ENCODE measurements at places on chromosomes 5 and 9.
A peak's percentile ranks its signal among the peaks of the same experiment; 100 is the strongest.

DNA sequence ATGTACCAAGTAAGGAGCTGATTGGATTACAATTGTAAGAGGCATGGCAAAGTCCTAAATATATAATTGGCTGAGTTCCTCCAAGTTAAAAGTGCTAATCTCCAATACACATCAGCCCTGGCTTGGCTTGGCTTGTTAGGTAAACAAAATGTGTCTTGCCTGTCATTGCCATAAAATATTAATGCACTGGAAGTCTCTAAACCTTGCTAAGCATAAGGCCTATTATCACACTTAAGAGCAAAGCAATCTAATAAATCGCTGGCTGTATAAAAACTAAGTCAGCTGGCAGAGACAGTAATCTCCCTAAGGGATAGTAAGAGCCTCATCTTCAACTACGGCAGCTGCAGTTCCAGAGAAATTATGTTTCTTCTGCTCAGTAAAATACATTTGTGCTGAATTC lies 418.6 kb upstream of the GRAMD2B start:
- no peak for DNase-seq

DNA sequence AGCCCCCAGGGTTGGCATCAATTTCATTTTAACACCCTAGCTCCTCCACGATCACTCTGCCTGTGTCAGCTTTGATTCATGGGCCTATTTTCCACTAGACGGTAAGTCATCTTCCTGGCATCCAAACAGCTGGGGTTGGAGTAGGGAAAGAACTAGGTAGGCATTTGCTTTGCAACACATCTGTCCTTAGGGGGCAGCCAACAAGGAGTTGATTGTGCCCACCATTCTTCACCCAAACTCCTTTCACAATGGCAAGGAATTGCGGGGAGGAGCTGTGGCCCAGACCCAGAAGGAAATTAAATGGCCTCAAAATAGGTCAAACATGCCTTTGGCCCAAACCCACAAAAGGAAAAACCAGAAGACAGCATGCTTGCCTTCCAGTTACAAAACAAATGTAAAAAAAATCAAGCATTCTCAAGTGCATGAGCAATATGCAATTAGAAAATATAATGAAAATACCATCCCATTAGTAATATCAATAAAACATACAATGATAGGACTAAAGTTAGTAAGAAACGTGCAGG lies 71.8 kb downstream of the NRG2 start:
- no peak for DNase-seq

GRCh38 chr5:149646564-149646963 lies 65.3 kb downstream of the ARHGEF37 start:
- no peak for DNase-seq

DNA sequence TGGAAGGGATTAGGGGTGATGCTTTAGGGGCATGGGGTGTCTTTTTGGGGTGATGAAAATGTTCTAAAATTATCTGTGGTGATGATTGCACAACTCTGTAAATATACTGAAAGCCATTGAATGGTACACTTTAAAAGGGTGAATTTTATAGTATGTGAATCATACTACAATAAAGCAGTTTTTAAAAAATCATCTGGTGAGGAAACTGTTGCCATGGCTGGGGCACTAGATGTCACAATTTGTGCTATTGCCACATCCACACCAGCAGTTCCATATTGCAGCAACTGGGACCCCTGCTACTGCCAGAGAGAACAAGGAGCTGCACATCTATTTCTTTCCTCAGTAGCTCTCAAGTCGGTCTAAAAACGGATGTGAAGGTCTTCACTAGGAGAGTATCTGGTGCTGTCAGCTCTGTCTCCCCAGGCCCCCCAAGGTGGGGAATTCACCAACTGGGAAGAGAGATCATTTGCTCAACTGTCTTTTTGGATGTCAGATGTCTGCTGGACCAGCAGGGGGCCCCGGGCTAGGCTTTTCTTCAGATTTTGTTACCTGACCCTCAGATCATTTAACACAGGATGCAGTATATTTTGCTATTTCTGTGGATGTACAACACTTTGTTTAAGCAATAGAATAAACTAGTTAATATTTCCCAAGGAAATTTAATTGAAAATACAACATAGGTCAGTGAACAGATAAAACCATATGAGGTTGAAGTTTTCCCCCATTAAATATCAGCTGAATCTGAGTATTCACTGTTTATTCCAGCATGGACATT lies 13.2 kb downstream of the CMYA5 start:
- DNase-seq = no peak

DNA sequence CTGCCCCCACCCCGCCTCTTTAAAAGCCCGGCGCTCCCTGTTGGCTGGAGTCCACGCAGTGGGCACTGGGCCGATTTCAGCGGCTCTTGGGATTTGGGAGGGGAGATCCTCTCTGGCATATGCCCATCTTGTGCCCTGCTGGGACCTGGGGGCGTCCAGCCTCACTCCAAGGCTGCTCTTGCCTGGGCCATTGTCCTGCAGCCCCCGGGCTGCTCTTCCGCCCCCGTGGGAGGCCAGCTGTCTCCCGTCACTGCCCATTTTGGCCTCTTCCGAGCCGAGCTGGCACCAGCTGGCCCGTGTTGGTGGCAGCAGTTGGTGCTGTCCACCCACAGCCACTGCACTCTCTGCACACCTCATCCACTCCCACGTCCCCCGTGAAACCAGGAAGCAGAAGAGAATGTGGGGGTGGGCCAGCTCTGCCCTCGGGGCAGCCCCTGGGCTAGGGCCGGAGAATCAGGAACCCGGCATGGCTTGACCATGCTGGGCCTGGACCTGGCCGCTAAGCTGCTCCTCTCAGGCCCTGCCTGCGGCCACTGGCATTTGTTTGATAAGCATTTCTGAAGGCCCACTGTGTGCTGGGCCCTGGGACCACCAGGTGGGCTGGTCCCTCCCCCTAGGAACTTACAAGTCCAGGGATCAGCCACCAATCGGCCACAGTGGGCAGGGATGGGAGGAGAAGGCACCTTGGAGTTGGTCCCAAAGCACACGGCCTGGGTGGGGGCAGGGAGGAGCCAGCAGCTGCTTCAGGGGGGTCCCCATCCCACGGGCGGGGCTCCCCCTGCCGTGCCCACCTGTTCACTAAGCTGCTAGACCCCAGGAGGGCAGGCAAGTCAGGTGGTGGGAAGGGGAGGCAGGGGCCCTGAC lies 2.2 kb downstream of the C8G start:
- DNase-seq = peak; percentile 16

GRCh38 chr9:137711678-137712105 lies 92.9 kb downstream of the EHMT1 start:
- no peak for DNase-seq

GRCh38 chr5:61881821-61882487 lies 424.1 kb upstream of the KIF2A start:
- no peak for DNase-seq

DNA sequence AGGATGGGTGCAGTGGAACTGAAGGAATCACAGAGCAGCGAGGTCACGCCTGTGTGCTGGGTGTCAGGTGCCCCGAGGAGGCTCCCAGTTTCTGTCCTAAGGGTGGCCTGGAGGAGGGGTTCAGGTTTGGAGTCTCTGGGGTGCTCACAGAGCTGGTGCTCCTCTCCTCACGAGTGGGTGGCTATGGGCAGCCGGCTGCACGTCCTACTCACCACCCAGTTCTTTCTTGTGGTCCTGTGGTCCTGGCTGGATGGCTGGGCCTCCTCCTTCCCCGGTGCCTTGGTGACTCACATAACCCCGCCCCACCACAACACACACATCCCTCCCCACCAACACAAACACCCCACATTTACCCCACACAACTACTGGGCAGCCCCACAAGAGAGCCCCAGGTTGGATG lies 9.9 kb upstream of the PTGS1 start:
- no peak for DNase-seq

GRCh38 chr9:76759732-76760131 lies 4.5 kb upstream of the PCA3 start:
- DNase-seq = no peak

DNA sequence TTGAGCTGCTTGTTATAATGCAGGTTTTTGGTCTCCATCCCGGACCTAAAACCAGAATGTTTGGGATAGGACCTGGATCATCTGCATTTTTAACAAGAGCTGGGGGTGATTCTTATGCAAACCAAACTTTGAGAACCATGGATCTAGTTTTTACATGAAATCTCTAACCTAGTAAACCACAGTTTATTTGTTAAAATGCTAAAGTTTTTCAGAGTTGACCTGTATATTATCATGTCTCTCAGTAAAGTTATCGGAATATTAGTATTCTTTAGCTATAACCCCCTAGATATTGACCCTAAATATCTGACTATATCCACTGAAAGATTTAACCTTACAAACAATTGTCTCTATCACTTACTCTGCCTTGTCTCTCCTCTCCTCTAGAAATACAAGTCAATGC lies 28.7 kb downstream of the F2R start:
- no peak for DNase-seq

- no peak for DNase-seq
Measured at GRCh38 chr5:160702934-160703333, 149.1 kb downstream of the ATP10B start.

DNA sequence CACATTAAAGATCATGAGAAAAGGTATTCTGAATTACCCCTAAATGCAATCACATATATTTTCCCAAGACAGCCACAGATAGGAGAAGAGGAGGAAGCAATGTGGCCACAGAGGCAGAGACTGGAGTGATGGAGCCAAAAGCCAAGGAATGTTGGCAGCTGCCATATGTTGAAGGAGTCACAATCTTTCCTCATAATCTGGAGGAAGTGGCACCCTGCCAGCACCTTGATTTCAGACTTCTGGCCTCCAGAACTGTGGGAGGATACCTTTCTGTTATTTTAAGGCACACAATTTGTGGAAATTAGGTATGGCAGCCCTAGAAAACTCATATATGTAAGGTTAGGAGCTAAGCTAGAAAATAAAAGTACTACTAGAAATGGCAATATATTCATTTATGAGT lies 139.9 kb upstream of the GAS1 start:
- DNase-seq = no peak

GRCh38 chr9:35658968-35659220 lies 802 bp downstream of the CCDC107 start:
- no peak for DNase-seq

DNA sequence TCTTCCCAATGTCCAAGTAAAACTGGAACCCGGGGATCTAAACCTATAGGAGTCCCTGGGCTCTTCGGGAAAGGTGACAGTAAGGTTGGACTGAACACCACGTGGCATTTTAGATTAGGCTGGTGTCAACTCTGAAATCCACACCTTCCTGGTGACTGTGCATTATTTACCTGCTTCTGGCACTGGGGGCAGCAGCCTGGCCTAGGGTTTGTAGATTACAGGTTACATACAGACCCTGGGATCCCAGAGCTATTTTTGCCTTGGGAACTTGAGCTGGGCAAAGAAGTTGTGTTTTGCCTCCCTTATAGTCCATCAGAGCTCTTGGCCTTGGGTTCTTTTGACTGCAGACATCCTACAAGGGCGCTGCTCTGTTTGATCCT lies 173.2 kb downstream of the DAB2IP start:
- DNase-seq = no peak

All from NCI-H2171 (cell line).